Omental fat pad (tissue), 4 donors: ENCODE measurements at places on chromosomes 4 and X. TPM values are rescaled to one million over a fixed set of nuclear protein-coding genes. Genes with fewer than 3 reads are reported as not detected.

- DNase-seq: no peak
Measured at GRCh38 chr4:80948995-80949394, 81.5 kb upstream of the BMP3 start.

DNA sequence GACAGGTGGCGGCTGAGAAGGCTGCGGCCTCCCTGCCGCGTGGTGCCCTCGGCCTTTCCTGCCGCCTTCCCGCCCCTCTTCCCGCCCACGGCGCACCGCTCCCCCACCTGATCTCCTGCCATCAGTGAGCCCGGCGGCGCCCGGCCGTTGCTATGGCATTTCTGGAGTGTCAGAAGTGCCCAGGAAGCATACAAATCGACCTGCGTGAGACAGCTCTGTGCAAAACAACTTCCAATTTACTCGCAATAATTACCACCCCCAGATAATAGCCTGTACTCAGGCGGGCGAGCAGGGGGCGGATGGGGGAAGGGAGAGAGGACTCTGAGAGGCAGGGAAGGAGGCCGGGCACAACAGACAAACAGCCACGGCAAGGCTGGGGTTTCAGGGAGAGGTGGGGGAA lies 16.6 kb upstream of the ERCC6L start:
- no peak for DNase-seq

GRCh38 chr4:60721685-60722084 lies 478.4 kb upstream of the ADGRL3 start:
- DNase-seq: no peak

GRCh38 chr4:172207886-172208285 lies 394.7 kb downstream of the GALNTL6 start:
- no peak for DNase-seq

GRCh38 chrX:78517124-78517523 lies 142.0 kb downstream of the RTL3 start:
- no peak for DNase-seq

DNA sequence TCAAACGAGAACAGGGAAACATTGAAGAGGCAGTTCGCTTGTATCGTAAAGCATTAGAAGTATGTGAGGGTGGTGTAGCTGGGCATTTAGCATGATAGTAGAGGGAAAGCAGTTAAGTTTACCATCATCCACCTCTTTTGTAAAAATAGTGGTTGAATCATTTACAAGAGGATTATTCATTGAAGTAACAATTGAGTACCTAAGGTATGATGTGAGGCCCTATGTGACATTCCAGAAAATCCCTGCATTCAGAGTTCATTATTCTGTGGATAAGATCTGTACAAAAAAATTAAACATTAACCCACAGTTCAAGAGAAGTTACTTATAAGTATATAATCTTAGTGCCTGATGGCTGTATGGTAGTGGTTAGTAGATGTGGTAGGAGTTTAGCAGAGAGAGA lies 22.2 kb upstream of the GCNA start:
- DNase-seq: no peak

DNA sequence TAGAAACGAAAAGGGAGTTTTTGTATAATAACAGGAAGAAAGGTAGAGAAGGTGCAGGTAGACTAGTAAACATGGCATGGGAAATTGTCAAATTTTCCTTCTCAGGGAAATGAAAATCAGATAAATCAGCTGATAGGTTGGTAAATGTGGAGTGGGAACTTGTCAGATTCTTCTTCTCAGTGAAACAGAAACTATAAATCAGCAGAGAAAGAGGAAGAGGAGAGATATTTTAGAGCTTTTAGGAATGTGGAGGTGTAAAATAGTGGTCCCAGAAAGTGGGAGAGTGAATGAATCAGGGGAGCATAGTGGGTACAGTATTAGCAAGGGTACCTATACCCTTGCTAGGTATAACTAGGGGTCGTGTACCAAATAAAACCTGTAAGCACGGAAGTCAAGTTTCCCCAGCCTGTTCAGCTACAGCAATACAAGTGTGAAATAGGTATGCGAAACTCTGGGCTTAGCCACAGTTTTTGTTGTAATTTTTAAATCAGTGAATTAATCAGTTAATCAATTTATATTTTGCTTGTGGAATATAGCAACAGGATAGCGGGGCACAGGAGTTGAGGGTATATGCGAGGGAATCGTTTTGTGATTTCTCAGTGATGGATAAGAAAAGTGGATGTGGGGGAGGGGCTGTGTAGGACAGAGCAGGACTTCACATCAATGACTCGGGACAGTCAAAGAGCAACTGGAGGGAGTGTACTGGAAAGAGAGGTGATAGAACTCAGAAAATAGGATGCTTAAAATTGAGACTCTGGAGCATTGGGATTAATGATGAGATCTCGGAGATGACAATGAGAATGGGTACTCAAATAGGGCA lies 561.5 kb downstream of the INPP4B start:
- no peak for DNase-seq

GRCh38 chr4:98838977-98839618 lies 89.8 kb downstream of the EIF4E start:
- DNase-seq: no peak

The CSTF2 gene
- 10.1 TPM for total RNA-seq

The ZMAT1 gene
- 5.3 TPM for total RNA-seq

The ASB12 gene
- total RNA-seq: not detected

The ZNF630 gene
- 1.3 TPM for total RNA-seq

The FAM236A gene
- total RNA-seq: not detected

The AKAP14 gene
- not detected for total RNA-seq

The SPANXD gene
- total RNA-seq: not detected

The MAGED4 gene
- 0.47 TPM for total RNA-seq
